GOT3 (cell line): ENCODE measurements at places on chromosomes 4 and X.

GRCh38 chr4:55854129-55854528, 681 bp downstream of the EXOC1 start:
- DNase-seq = no peak

DNA sequence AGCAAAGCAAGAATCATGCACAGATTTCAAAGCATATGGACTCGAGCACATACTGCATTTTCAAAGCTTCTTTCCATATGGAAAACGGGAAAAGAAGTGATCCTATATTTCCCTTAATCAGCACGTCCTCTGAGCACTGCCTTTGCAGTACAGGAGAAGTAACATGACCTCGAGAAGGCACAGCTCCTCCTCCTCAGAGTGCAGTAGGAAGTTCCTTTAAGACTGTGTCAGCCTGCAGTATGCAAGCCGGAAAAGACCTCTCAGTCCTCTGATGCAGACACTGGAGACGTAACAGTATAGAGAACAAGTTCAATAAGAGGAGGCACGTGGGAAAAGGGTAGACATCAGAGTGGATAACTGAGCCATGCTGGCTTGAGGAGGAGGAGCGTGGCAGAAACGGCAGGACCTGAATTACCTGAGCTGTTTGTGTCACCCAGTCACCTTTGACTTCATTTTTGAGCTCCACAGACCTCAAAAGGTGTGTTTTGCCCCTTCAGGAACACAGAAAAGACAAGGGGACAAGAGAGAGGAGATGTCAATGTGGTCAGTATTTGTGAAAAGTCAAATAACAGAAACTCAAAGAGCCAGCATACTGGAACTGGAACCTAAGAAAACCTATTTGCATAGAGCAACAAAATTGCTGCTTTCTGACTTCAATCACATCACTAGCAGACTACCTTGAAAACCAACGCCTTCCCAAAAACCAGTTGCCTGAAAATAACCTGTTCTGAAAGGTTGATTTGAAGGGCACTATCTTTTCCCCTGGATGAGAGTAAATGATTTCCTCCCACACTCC, 20.8 kb downstream of the IRF2 start:
- no peak for DNase-seq

DNA sequence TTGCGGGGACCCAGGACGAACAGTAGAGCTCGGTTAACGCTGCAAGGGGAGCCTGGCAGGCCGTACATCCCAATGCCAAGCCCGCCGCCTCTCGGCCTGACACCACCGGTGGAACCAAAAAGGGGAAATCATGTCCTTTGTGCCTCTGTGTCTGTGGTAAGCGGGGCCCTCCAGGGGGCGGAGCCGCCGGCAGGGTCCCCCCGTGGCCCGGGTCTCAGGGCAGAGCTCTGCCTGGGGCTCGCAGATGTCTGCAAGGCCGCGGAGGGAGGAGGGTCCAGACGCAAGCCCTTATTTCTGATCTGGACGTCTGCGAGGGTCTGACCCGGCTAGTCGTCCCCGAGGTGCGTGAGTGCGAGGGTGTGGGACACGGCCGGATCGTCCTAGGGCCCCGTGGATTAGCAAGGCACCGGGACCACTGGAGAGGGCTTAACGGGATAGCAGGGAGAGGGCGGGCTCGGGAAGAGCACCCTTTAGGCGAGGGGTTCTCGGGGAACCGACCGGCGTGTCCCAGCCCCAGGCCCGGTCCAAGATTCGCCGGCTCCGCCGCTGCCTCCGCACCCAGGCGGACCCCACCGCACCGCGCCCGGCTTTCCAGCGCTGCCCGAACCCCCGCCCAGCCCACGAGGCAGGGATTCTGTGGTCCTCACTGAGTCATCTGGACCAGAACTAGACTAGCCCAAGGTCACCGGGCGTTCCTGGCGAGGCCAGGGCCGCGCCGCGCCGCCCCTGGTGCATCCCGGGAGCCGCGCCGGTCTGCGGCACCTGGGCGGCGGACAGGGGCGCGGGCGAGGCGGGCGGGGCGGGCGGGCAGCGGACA, 863 bp upstream of the FAM193A start:
- DNase-seq = peak; percentile 10

- no peak for DNase-seq
Observed at GRCh38 chr4:74166135-74166534, 8.2 kb downstream of the MTHFD2L start.

GRCh38 chrX:107716118-107716684, 59.4 kb downstream of the TSC22D3 start:
- DNase-seq = no peak

DNA sequence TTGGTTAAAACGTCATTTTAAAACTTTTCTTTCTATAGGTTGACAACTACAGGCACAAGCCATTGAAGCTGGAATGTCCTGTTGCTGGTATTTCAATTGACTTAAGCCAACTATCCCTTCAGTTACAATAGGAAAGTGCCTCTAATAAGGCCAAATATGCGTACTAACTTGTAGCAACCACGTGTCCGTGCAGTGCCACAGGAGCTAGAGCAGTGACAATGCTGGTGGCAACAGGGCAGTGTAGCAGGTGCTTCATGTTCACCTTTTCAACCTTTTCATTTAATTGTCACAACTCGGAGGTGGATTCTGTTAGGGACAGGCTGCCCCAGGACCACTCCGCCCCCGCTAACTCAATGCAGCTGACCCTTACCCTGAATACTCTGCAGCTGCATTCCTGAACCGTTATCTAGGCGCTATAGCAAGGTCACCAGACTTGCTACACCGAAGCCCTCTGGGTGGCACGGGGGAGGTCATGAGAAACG, 37.7 kb downstream of the ERVMER34-1 start:
- DNase-seq = no peak
